SK-N-SH (cell line): ENCODE measurements at places on chromosomes 13 and 19. TPM values are rescaled to one million over a fixed set of nuclear protein-coding genes. Genes with fewer than 3 reads are reported as not detected.
A peak's percentile ranks its signal among the peaks of the same experiment; 100 is the strongest.

DNA sequence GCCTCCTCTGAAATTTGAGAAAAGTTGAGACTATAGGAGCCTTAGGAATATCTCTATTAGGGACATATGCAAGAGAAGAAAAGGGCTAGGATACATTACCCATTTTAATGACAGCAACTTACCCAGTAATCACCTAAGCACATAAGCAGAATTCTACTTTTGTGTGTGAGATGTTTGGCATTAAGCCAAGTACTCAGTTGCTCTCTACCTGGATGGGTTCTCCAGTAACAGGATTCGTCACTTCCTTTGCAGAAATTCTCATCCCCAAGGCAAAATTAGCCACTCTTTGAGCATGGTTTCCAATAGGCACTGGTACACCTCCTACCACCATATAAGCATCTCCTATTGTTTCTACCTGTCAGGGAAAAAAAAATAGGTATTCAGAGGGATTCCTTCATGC is 95.1 kb downstream of the C13orf42 start:
- no peak for DNase-seq
- H3K27me3 ChIP-seq = no peaks in the 10 kb centered on the region
- no peaks in the 10 kb centered on the region for H3K36me3 ChIP-seq
- no peak overlapping the region for H3K4me3 ChIP-seq
- no peaks in the 10 kb centered on the region for H3K4me1 ChIP-seq

GRCh38 chr19:45900738-45901431 is 1.5 kb downstream of the MYPOP start:
- no peaks in the 10 kb centered on the region for H3K27me3 ChIP-seq
- H3K4me1 ChIP-seq = no peaks in the 10 kb centered on the region
- H3K4me3 ChIP-seq = peak overlapping the region; percentile 70
- H3K36me3 ChIP-seq = peaks cover 3% of the 10 kb centered on the region; the same call in 1 of the 2 replicates
- H3K27ac ChIP-seq = no peak overlapping the region
- no peak for DNase-seq

- DNase-seq = no peak
- no peak overlapping the region for H3K4me3 ChIP-seq
- H3K27me3 ChIP-seq = no peaks in the 10 kb centered on the region
- no peak overlapping the region for H3K27ac ChIP-seq
These were observed 15.3 kb upstream of the ZNF486 start for GRCh38 chr19:20151617-20152145.

Gene SMIM44
- not detected in 2 replicates for polyA plus RNA-seq

Gene PSG7
- 0.05 TPM in 1 of 2 replicates, not detected in the other for polyA plus RNA-seq

DNA sequence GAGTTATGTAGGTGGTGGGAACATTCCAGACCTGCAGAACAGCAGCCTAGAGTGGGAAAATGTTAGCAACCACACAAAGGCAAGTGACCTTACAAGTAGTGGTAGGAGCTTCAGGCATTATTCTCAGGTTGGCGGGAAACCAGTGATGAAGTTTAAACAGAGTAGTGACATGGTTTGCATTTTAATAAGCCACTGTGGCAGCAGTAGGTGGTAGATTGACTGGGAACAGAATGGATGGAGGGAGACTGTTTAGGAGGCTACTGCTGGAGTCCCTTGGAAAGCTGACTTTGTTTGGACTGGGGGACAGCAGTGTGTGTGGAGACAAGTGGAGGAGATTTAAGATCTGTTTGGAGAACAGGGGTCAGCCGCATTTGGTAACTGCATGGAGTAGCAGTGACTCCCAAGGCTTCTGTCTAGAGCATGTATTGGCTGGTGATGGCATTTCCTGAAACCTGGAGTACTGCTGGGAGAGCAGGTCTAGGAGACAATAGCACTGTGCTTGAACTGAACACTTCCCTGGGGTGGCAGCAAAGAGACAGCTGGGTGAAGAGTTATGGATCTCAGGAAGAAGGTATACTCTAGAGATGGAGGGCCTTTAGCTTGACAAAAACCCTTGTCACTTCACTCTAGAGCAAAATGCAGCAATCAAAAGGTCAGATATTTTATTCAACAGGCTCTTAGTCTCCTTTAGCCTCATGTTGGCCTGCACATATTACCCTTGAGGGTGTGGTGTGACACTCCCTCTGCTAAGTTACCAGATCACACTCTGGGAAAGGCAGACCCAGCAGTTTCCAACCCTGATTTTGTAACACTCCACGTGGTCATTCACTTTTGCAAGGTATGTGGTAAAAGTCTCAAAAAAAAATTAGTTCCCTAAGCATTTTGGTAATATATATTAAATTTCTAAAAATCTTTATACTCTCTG is 70.3 kb downstream of the DHRS12 start:
- peaks cover 23% of the 10 kb centered on the region for H3K4me1 ChIP-seq
- DNase-seq = no peak
- no peaks in the 10 kb centered on the region for H3K27me3 ChIP-seq
- no peak overlapping the region; the same call in 1 of the 2 replicates for H3K27ac ChIP-seq
- no peaks in the 10 kb centered on the region for H3K36me3 ChIP-seq
- H3K4me3 ChIP-seq = no peak overlapping the region

Gene ACER1
- not detected in 2 replicates for polyA plus RNA-seq

Gene LILRA1
- not detected in 2 replicates for polyA plus RNA-seq

DNA sequence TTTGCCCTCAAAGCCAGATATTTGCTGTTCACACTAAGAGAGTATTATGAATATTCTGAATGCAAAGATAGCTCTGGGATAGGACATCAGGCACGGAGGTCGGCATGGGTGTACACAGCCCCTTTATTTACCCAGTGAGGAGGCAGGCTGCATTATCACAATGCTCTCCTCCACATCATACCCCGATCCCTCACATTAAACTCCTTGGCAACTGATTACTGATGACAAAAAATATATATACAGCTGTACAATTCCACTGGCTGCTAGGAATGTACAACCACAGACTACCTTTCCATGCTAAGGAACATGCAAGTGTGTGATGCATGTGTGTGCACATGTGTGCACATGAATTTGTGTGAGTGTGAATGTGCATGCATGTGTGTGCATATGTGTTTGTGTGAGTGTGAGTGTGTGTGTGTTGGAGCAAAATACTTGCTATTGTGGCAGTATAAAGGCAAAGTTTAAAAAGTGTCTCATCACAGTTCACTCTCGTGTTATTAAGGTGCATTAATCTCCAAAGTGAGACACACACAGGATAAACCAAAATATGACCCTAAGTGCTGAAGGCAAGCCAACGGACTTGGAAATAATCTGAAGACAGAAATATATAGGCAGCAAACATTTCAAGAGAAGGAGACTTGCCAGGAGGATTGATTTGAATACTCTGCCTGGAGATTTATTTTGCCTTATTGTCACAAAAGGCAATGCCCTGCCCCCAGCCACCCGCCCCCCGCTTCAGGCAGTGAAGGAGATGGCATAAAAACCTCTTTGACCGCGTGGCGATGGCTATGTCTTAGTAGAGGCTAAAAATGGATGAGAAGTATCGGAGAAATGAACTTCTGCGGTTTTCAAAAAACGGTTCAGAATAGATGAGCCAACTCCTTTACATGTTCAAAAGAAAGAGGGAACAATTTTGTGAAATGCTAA is 274.8 kb downstream of the TSHZ3 start:
- peaks cover 3% of the 10 kb centered on the region; the same call in 1 of the 2 replicates for H3K4me1 ChIP-seq
- no peaks in the 10 kb centered on the region for H3K27me3 ChIP-seq
- no peak overlapping the region for H3K4me3 ChIP-seq
- DNase-seq = no peak
- H3K36me3 ChIP-seq = no peaks in the 10 kb centered on the region
- H3K27ac ChIP-seq = no peak overlapping the region

GRCh38 chr19:6865849-6866248 is 21.5 kb upstream of the ADGRE1 start:
- no peaks in the 10 kb centered on the region for H3K36me3 ChIP-seq
- H3K27me3 ChIP-seq = peaks cover 65% of the 10 kb centered on the region; the same call in 1 of the 2 replicates
- no peak overlapping the region for H3K4me3 ChIP-seq
- no peaks in the 10 kb centered on the region for H3K4me1 ChIP-seq
- no peak overlapping the region for H3K27ac ChIP-seq

DNA sequence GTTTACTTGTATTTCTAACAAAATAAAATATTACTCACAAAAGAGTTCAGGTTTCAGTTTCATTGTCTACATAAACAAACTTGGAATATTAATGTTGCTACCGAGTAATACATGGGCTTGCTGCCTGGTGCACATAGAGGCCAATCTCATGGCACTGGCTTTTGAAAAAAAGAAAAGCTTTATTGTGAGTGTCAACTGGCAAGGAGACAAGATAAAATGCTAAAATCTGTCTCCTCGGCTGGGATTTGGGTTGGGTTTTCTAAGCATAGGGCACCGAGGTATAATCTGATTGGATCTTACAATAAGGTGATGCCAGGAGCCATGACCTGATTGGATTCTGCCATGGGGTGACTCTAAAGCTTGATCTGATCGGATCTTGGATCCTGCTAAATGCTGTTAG is 1519.9 kb upstream of the MIR17HG start:
- no peaks in the 10 kb centered on the region for H3K4me1 ChIP-seq
- no peaks in the 10 kb centered on the region for H3K36me3 ChIP-seq
- H3K27me3 ChIP-seq = no peaks in the 10 kb centered on the region
- H3K4me3 ChIP-seq = no peak overlapping the region
- H3K27ac ChIP-seq = no peak overlapping the region
